ENCODE measurements at places on chromosomes 2 and 18.

GRCh38 chr18:67362906-67363305, 153.6 kb downstream of the DSEL start:
- no peak for DNase-seq

- DNase-seq: no peak
Measured at GRCh38 chr2:120453635-120453998, 107.7 kb downstream of the INHBB start.

DNA sequence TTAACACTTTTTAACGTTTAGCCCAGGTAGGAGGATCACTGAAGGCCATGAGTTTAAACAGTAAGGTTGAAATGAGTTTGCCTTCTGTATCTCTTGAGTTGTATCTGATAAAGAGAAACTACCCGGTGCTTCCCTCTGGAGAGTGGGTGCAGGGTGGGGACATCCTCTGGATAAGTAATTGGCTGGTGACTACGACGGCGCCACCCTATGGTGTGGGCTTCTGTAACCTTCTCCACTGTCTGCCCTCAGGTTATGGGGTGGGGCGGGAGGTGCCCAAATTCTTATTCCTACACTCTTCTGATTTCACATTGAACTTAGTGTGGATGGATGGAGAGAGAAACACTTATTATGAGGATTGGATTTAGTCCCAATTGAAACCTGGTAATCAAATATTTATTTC, 68.8 kb downstream of the LDLRAD4 start:
- no peak for DNase-seq

DNA sequence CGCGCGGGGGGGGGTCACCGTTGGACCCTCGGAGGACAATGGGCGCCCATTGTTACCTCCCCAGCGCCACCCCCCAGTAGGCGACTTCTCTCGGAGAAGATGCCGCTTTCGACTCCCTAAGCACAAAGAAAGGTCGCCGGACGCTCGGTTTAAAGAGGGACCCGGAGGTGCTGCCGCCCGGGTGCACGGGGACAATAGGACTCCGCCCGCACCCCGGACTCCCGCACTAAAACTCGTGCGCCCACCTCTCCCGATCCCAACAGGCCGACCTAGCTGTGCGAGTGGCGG, 318 bp upstream of the CDC42EP3 start:
- no peak for DNase-seq

Measured in globus pallidus (tissue), 1 donor.